Colonic mucosa (tissue), 4 donors: ENCODE measurements at places on chromosomes 2 and 18. TPM values are rescaled to one million over a fixed set of nuclear protein-coding genes. Genes with fewer than 3 reads are reported as not detected.

INPP5D gene
- 6.5 TPM for total RNA-seq

GKN1 gene
- total RNA-seq = not detected

VIT gene
- 0.21 TPM for total RNA-seq

- no peaks in the 10 kb centered on the region for H3K36me3 ChIP-seq
- H3K4me3 ChIP-seq = no peak overlapping the region
- H3K4me1 ChIP-seq = no peaks in the 10 kb centered on the region
- no peak overlapping the region for H3K27ac ChIP-seq
- no peaks in the 10 kb centered on the region for H3K27me3 ChIP-seq
These were observed 310.3 kb downstream of the GULP1 start for GRCh38 chr2:188601927-188602326.

IL1R1 gene
- 23.9 TPM for total RNA-seq

ANKRD62 gene
- 0.19 TPM for total RNA-seq

DNA sequence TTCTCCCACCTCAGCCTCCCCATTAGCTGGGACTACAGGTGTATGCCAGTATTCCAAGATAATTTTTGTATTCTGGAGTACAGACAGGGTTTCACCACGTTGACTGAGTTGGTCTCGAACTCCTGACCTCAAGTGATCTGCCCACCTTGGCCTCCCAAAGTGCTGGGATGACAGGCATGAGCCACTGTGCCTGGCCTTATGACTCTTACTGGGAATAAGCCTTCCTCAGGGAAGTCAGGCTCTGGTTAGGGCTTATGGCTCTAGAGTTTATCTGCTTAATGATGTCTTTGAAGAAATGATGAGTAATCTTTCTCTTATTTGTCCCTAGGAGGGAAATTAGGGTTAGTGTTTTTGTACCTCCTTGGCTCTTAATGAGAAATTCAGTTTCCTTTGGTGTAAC, 187.7 kb downstream of the FAM210A start:
- peak overlapping the region; percentile 75 for H3K27ac ChIP-seq
- H3K36me3 ChIP-seq = no peaks in the 10 kb centered on the region
- no peaks in the 10 kb centered on the region for H3K27me3 ChIP-seq
- peaks cover 22% of the 10 kb centered on the region for H3K4me1 ChIP-seq

DLX1 gene
- not detected for total RNA-seq

BMP10 gene
- not detected for total RNA-seq

GRCh38 chr2:223465793-223466192, 136.4 kb downstream of the SCG2 start:
- no peaks in the 10 kb centered on the region for H3K27me3 ChIP-seq
- DNase-seq = peak; percentile 53

CACNB4 gene
- 0.44 TPM for total RNA-seq

- H3K4me1 ChIP-seq = no peaks in the 10 kb centered on the region
- H3K36me3 ChIP-seq = no peaks in the 10 kb centered on the region
- no peak overlapping the region for H3K4me3 ChIP-seq
- H3K27ac ChIP-seq = no peak overlapping the region
- no peak for DNase-seq
These were observed 99.0 kb downstream of the CPO start for GRCh38 chr2:207038299-207038698.

GRCh38 chr18:57794951-57795728, 8.0 kb downstream of the ATP8B1 start:
- H3K27me3 ChIP-seq = no peaks in the 10 kb centered on the region
- H3K4me1 ChIP-seq = peaks cover 4% of the 10 kb centered on the region
- H3K27ac ChIP-seq = peak overlapping the region; percentile 79
- DNase-seq = no peak
- no peak overlapping the region for H3K4me3 ChIP-seq

GRCh38 chr18:55983433-55983832, 395.4 kb upstream of the TCF4 start:
- H3K4me1 ChIP-seq = no peaks in the 10 kb centered on the region
- no peaks in the 10 kb centered on the region for H3K36me3 ChIP-seq
- DNase-seq = no peak
- no peak overlapping the region for H3K4me3 ChIP-seq
- H3K27me3 ChIP-seq = no peaks in the 10 kb centered on the region
- no peak overlapping the region for H3K27ac ChIP-seq

DNA sequence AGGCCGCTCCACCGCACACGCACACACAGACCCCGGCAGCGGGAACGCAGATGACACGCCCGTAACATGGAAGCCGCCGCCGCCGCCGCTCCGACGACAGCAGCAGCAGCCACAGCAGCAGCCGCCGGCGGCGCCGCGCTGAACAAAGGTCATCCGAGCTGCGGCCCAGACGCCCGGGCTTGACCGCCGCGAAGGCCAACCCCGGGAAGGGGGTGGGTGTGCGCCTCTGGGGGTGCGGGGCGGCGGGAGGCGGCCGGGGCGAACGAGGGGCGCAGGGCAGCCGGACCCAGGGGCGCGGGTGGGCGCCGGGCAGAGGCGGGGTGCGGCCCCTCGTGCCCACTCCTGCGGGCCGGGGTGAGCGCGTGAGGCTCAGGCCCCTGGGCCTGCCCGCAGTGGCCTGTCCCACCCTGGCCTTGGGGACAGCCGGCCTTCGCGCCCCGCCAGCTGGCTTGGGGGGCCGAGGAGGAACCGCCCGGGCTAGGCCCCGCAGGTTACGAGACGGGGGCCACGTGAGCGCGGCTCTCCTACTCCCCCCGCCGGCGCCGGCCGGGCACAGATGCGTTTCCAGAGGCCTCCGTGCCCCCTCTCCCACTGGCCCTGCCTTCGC, 1.0 kb upstream of the ZNF532 start:
- no peaks in the 10 kb centered on the region for H3K36me3 ChIP-seq
- H3K27ac ChIP-seq = peak overlapping the region; percentile 83
- peak overlapping the region; percentile 23 for H3K4me3 ChIP-seq
- no peaks in the 10 kb centered on the region for H3K4me1 ChIP-seq

GRCh38 chr2:224405841-224406370, 4.0 kb upstream of the FAM124B start:
- no peak overlapping the region for H3K27ac ChIP-seq
- no peaks in the 10 kb centered on the region for H3K27me3 ChIP-seq
- H3K4me1 ChIP-seq = no peaks in the 10 kb centered on the region
- H3K36me3 ChIP-seq = no peaks in the 10 kb centered on the region
- H3K4me3 ChIP-seq = no peak overlapping the region
- DNase-seq = no peak

LDLRAD4 gene
- total RNA-seq = 17.0 TPM

DNA sequence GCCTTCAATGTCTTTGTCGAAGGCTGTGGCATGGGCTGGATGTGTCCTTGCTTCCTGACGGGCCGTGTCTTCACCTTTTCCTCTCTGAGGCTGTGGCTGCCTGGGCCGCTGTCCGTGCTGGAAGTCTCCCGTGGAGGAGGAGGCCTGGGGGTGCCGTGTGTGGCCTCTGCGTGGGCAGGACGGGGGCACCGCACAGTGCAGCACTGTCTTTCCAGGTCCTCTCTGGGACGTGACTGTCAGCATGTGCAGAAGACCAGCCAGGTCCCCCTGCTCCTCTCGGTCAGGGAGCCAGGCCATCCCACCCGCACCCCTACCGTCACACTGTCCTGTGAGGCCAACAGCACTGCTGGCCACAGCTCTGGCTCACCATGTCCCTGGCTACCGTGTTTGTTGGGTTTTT, 64.4 kb upstream of the ZNF236 start:
- no peak for DNase-seq
- no peak overlapping the region for H3K4me3 ChIP-seq
- no peaks in the 10 kb centered on the region for H3K27me3 ChIP-seq
- no peak overlapping the region for H3K27ac ChIP-seq
- H3K36me3 ChIP-seq = no peaks in the 10 kb centered on the region

- H3K36me3 ChIP-seq = no peaks in the 10 kb centered on the region
- H3K27ac ChIP-seq = no peak overlapping the region
- no peaks in the 10 kb centered on the region for H3K4me1 ChIP-seq
These were observed 304.6 kb downstream of the PARD3B start for GRCh38 chr2:204849892-204850291.

ASTL gene
- total RNA-seq = not detected

TPO gene
- 0.80 TPM for total RNA-seq

DNA sequence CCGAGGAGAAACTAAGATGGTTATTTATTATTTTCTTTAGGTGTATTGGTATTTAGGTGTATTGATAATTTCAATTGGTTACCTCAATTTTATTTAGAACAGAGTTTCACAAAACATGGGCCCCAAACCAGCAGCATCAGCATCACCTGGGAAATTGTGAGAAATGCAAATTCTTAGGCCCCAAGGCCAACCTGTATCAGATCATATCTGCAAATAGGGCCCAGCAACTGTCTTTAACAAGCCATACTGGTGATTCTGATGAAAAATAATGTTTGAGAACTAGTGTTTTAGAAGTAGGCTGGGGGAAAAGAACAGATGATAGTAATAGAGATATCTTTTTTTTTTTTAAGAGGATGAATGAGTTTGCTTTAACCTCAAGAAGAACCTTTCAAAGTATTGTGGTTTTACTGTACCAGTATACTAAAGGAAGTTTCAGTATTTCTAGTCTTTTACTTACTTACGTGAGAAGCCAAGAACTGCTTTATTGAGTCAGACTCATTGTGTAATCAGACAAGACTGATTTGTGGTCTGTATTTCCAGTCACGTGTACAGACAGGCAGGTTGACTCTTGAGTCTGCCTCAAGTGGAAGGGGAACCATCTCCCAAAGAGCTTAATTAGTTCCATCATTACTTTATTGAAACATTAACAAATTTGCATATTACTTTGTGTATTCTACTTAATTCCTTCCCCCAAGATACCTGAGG, 60.4 kb upstream of the GAREM1 start:
- H3K36me3 ChIP-seq = no peaks in the 10 kb centered on the region
- peak; percentile 37 for DNase-seq
- peak overlapping the region; percentile 53 for H3K27ac ChIP-seq
- no peaks in the 10 kb centered on the region for H3K27me3 ChIP-seq
- H3K4me3 ChIP-seq = no peak overlapping the region

GKN2 gene
- total RNA-seq = not detected

DNA sequence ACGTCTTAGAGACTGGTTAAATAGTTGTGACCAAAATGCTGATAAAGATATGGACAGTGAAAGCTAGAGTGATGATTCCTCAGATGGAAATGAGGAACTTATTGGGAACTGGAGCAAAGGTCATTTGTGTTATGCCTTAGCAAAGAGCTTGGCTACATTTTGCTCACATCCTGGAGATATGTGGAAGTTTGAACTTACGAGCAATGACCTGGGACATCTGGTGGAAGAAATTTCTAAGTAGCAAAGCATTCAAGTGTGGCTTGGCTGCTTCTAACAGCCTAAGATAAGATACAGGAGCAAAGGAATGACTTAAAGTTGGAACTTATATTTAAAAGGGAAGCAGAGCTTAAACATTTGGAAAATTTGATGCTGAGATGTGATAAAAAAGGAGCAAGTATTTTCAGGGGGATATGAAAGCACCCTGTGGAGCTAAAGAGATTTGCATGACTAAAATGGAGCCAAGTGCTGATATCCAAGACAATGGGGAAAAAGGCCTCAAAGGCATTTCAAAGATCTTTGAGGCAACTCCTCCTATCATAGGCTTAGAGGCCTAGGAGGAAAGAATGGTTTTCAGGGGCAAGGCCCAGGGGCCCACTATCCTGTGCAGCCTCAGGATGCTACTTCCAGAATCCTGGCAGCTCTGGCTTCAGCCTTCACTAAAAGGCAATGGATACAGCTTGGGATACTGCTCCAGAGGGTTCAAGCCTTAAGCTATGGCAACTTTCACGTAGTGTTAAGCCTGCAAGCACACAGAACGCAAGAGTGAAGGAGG, 124.1 kb upstream of the KLHL14 start:
- no peaks in the 10 kb centered on the region for H3K36me3 ChIP-seq
- H3K27me3 ChIP-seq = no peaks in the 10 kb centered on the region
- no peaks in the 10 kb centered on the region for H3K4me1 ChIP-seq
- H3K27ac ChIP-seq = no peak overlapping the region
- H3K4me3 ChIP-seq = no peak overlapping the region
